ENCODE measurements at places on chromosomes 5 and 9.

- DNase-seq = no peak
Observed at GRCh38 chr5:174149989-174150388, 104.5 kb downstream of the NSG2 start.

- DNase-seq = no peak
Observed at GRCh38 chr5:176570044-176570443, 20.9 kb downstream of the CDHR2 start.

DNA sequence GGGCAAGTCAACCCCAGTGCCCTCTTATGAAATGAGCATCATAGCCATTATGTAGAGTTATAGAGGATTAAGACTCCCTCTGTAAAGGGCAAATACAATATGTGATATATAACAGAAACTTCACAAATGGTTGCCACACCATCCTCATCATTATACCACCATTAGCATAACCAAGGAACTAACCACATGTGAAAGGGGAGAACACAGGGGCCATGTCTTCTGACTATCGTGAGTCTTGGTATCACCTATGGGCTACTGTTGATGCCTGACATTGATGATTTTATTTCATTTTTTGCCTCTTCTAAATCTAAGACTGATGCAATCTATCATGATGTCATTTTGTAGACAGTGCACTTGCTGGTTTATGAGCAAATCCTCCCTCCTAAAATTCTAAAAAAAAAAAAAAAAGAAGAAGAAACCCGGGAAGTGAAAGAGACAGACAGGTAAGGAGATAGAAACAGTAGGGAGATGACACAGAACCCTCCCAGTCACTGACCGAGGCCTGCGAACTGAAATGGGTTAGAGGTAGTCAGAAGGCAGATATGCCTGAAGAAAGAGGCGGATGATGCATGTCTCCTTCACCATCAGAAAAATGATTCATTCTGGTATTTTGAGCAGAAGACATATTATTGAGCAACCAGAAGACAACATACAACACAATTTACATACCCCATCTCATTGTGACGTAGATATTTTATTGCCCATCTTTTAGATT lies 266.0 kb downstream of the DMAC1 start:
- no peak for DNase-seq

DNA sequence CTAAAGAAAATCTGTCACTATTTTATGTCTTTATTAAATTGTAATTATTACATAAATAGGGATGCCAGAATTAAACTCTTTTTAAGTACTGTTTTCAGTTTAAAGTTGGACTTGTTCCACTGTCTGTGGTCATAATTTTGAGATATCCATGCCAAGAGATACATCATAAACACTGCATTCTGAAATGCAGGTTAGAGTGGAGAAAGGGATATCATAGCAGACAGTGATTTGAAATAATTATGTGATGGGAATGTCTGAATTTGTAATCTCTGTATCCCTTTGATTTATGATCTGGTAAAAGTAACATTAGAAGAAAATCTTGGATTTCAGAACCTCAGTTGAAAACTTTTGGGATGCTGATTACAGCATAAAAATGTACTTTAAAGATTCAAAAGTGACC lies 222.1 kb downstream of the GOLPH3 start:
- DNase-seq = no peak

DNA sequence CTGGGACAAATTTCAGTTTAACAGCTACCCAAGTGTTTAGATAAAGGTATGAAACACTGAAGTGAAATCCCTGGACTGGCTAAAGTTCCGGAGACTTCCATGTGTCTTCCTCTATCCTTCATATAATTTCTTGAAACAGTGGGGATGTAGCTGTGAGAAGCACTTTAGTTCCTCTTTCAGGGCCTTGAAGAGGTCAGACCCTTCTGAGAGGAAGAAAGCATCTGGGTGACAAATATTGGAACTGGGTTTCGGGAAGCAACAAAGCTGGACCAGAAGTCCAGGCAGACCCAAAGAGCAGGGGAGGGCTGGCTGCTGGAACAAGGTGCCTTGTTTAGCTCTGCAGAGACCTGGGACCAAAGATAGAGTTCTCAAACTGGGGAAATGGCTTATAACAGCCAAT lies 75.4 kb upstream of the ZFAND5 start:
- no peak for DNase-seq

DNA sequence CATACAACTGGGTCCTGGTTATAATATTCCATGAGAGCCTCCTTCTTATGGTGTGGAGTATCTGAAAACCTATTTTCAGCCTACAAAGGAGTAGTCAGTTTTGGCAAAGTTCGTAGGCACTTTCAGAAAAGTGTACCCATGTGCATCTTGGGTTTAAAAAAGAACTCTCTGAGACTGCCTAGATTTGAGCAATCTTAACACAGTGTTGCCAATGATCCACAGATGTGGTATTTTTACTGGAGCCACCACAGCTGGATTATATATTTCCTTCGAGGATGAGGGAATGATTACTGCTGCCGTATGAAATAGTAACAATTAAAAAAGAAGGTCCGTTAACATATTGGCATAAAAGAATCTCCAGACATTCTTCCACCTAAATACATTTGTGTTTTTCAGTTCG lies 1.1 kb downstream of the PALM2AKAP2 start:
- no peak for DNase-seq

GRCh38 chr5:109597893-109598292 lies 91.8 kb upstream of the MAN2A1 start:
- DNase-seq = no peak

DNA sequence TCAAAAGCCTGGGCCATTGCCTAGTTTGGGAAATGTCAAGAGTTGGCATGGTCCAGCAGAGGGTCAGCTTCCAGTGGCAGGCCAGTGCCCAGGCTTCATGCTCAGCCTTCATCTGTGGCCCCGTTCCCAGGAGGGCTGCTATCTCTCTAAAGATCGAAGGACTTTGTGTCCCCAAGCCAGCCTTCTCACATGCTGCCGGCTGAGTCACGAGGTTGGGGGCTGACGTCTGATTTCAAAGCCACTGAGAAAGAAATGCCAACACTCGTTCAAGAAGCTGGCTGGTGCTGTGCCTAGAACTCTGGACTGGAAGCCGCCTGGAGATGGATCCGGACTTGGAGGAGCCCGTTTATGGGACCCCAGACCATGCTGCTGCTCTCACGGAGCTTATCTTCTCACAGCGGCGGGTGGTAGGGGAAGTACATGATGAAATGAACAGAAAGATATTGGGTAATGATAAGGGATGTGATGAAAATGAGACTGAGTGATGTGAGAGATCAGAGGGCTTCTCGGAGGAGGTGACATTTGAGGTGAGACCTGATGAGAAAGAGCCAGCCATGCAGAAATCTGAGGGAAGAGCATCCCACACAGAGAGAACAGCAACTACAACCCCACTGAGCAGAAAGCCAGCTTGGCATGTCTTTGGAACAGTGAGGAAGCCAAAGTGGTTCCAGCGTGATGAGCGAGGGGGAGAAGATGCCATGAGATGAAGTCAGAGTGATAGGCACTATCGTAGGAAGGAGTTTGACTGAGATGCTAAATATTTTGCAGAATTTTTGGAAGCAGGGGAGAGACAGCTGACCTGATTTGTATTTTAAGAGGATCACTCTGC lies 54.9 kb upstream of the BOD1 start:
- DNase-seq = no peak

GRCh38 chr5:160266752-160267345 lies 37.5 kb downstream of the FABP6 start:
- no peak for DNase-seq

GRCh38 chr5:135977375-135977928 lies 22.7 kb upstream of the LECT2 start:
- DNase-seq = peak; percentile 21

DNA sequence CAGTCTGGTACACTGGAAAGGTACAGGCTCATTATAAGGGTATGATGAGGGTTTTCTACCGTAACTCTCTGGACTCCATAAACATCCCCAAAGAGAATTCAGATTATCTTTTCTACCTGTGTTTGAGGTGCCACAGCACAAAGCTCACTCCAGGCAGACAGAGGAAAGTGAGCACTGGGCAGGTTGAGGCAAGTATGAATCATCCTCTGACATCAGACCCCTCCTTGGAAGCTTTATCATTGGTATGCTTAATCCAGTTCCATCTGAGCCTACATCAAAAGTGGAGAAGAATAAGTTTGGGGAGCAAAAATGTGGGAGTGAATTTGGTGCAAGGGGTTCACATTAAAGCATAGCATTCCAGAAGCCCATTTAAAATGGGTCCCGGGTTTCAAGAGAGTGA lies 21.7 kb downstream of the C9orf152 start:
- no peak for DNase-seq

- no peak for DNase-seq
Observed at GRCh38 chr5:16609412-16609811, 7.4 kb downstream of the RETREG1 start.

GRCh38 chr5:58456026-58456425 lies 3.9 kb downstream of the PLK2 start:
- DNase-seq = no peak

GRCh38 chr5:159588941-159589340 lies 258.7 kb upstream of the IL12B start:
- no peak for DNase-seq

DNA sequence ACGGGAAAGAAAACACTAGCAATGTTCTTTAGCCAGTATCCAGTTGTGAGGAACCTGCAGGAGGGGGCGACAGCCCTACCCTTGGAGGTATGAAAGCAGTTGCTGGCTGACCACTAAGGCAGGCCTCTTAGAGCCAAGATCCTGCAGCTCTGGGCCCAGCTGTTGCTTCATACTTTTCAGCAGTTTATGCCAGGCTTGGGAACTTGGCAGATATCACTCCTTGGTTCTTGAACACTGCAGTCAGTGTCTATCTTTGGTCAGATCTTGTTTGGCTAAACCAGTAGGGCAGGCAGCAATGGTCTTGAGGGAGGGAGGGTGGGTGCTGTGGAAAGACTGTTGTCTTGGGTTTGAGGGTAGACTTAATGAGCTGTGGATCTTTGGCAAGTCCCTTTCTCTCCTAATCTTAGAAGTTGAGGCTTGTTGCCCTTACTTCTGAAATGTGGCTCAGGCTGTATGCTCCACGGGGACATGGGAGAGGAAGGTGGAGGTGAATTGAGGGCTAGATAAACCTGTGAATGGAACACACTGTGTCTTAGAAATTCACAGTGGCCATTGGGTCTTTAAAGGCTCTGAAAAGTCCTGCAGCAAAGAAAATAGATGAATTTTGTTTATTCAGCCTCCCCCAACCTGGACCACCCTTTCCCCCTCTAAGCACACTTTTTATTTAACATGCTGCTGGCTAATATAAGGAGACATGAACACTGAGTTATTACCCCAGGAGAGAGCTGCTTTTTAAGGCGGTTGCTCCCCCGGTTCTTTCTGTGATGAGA lies 37.5 kb downstream of the ZNF618 start:
- no peak for DNase-seq

DNA sequence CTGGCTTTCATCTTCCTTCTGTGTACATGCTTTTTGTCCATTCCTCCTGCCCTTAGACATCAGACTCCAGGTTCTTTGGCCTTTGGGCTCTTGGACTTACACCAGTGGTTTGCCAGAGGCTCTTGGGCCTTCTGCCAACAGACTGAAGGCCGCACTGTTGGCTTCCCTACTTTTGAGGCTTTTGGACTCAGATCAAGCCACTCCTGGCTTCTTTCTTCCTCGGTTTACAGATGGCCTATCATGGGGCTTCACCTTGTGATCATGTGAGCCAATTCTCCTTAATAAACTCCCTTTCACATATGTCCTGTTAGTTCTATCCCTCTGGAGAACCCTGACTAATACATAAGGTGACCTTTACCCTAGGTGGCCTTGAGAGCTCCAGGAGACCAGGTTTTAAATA lies 189.1 kb upstream of the CCNG1 start:
- no peak for DNase-seq

GRCh38 chr5:89036704-89037489 lies 153.9 kb upstream of the MEF2C start:
- no peak for DNase-seq

DNA sequence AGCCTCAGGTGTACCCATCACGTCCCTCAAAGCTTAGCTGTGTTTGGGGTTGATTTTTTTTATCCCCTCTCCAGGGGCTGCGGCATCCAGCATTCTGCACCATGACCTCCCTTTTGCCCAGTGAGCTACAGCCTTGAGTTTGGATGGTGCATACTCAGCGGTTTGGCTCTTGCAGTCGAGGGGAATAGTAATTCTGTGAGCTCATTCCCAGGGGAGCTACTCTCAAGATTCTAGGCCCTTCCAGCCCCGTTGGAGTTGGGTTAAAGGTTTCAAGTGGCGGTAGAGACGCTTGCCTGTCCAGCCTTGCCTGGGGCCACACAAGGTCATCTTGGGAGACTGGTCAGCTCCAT lies 102.2 kb upstream of the SPRY4 start:
- no peak for DNase-seq

- no peak for DNase-seq
Observed at GRCh38 chr9:68643901-68644809, 60.9 kb upstream of the PIP5K1B start.

- no peak for DNase-seq
Observed at GRCh38 chr5:96144289-96144688, 182.6 kb upstream of the ELL2 start.

GRCh38 chr9:81499594-81499993 lies 189.8 kb downstream of the TLE1 start:
- DNase-seq = no peak

GRCh38 chr5:81400375-81400774 lies 6.4 kb upstream of the ACOT12 start:
- DNase-seq = no peak

DNA sequence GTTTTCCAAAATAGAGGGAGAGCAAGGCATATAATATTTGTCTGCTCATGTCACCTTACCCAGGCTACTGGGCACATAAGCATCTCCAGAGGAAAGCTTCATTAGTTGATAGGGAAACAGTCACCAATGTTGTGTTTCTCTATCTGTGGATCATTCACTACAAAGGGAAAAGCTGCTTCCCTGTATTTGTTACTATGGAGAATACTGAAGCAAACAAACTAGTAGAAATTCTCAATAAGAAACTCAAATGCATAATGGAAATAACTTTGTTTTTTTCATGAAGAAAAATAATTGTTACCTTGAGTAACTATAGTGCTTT lies 138.2 kb downstream of the PCSK1 start:
- no peak for DNase-seq

GRCh38 chr9:92607088-92607487 lies 62.8 kb downstream of the IPPK start:
- no peak for DNase-seq

- no peak for DNase-seq
Observed at GRCh38 chr5:167699432-167699831, 592.0 kb upstream of the WWC1 start.

GRCh38 chr5:175248416-175248905 lies 195.5 kb downstream of the DRD1 start:
- DNase-seq = no peak

DNA sequence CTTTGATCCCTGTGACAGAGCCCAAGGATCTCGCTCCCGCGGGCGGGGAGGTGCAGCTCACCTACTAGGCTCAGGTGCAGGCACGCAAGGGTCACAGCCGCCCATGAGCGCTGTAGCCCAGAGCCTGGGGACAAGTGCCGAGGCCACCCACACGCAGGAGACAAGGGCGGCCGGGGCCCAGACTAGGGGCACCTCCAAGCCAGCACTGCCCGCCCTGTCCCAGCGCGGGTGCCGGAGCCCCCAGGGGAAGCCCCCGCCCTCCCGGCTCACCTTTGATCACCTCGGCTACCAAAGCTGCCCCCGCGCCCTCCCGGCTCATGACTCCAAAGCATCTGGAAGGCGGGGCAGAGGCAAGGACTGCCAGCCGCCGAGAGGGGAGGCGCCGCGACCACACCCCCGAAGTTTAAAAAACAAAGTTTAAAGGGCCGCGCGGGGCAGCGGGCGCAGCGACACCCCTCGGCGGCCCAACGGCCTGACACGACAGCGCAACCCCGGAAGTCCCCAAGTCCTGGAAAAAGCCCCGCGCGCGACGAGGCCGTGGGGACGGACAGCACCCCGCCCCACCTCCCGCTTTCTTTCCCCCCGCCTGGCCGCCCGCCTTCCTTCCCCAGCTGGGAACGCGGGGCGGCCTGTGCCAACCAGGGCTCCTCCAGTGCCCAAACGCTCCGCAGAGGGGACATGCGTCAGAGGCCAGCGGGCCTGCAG lies 53.0 kb downstream of the CDC14B start:
- DNase-seq = peak; percentile 77
